Germinal center (tissue), 1 donor: ENCODE measurements at places on chromosomes 2 and 18.
A peak's percentile ranks its signal among the peaks of the same experiment; 100 is the strongest.

DNA sequence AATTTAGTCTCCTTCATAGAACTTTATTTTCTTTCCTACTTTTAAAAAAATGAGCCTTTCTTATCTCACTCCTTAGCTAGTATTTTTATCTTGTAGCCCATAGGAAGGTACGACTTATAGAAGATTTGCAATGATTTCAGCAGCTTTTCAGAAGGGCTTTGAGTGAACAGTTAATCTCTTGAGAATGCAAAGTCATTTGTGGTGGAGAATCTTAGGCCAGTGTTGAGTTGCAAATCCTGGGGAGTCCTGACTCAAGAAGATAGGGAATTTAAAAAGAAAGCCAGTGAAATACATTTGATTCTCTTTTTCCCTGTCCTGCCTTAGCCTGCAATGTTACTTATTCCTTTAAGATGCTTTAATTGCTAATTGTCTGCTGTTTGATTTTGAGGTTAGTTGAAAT, 33.6 kb downstream of the LYPD6 start:
- no peak for DNase-seq

GRCh38 chr2:110768591-110768990, 36.2 kb downstream of the ACOXL start:
- DNase-seq: no peak

GRCh38 chr2:152755029-152755428, 36.6 kb downstream of the ARL6IP6 start:
- DNase-seq: no peak

- DNase-seq: no peak
Measured at GRCh38 chr2:38243186-38243880, 133.7 kb downstream of the ATL2 start.

- no peak for DNase-seq
Measured at GRCh38 chr2:46117379-46117778, 179.8 kb upstream of the EPAS1 start.

- no peak for DNase-seq
Measured at GRCh38 chr2:129062146-129062912, 743.7 kb upstream of the HS6ST1 start.

GRCh38 chr2:232113821-232114220, 152.3 kb downstream of the DIS3L2 start:
- DNase-seq: no peak

DNA sequence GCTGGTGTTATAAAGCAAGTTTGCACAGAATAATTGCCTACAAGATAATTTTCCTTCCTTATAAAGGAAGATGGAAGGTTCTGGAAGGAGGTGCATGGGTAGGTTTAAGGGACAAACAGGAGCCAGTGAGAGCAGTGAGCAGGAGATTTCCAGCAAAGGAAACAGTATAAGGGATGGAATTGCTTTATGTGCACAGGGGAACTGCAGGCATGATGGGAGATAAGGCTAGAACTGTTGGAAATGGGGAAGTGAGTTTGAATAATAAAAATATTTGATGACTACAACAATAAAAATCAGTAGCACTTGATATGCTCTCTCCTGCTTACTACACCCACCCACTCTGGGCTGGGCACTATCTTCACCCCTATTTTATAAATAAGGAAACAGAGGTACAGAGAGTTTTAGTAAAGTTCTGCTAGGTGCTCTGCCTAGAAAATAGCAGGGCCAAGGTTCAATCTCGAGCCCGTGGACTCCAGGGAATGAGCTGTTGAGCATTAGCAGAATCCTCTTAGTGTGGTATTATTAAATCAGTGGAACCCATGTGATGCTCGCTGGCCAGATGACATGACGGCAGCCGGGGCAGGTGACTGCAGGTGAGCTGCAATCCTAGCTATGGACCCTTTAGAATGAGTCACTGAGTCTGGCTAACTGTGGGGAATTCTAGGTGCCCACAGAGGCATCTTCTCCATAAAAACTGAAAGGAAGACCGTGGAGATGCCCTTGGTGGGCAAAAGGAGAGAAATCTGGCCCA, 302.5 kb downstream of the PIEZO2 start:
- no peak for DNase-seq

GRCh38 chr18:3874125-3874524, 424.2 kb downstream of the TGIF1 start:
- DNase-seq: no peak

DNA sequence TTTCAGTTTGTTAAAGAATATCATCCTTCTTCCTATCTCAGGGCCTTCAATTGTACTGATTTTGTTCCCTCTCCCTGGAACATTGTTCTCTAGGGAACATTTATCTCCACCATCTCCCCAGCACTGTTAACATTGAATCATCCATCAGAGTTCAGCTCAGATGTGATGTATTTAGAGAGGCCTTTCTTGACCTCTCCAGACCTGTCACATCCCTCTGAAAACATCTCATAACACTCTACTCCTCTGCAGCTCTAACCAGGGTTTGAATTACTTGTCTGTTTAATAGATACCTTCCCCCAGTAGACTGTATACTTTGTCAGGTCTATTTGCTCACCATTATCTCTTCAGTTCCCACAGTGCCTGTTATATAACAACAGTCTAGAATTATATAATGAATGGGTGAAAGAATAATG, 98.6 kb downstream of the GALNT1 start:
- DNase-seq: no peak

DNA sequence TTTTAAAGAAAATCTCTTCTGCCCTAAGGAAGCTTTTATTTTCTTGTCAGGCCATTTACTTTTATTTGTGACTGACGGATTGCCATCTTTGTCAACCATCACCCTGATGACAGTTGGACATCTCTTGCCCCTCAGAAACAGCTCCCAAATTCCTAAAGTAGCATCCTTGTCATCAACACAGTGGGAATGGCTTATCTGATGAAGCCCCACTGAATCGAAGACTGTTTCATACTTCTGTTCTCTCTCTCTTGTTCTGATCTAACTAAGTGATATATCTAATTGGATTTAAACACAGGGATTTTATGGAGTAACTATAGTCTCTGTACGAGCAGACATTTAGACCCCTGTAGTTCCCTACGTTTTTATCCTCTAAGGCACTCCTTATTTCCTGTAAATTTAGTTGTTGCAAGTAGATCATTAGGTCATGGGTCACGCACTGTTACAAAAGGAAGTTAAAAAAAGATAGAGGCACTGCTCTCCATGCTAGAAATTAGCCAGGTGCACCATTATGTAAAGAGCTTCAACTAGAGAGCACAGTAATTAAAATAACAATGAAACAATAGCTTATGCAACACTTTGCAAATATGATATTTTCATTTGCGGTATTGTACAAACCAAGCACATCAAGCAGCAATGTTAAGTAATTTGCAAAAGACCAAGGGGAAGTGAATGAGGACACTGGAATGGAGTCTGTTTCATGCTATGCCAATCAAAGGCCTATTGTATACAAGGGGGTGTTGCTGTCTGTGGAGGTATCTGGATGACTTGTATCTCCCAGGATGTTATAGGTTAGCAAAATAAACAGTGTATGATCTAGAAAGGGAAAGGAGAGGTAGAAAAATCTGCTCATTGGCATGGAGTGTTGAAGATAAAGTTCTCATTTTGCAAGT, 284.7 kb downstream of the LRRTM1 start:
- no peak for DNase-seq

DNA sequence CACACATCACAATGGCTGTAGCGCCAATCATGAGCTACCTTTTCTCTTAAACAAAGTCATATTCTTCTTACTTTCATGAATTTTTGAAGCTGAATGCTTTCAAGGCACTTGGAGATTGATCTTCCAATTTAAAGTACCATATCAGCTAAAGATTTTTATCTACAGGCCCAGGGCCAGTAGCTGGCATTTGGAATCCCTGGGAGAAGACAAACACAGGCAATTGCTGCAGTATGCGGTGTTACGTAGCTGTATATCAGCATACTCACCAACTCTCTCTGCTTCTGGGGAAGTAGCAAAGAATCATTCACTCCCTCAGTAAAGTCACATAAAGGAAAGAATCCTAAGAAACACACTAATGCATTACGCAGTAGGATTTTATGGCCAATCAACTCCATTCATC, 202.3 kb downstream of the DLGAP1 start:
- DNase-seq: no peak

DNA sequence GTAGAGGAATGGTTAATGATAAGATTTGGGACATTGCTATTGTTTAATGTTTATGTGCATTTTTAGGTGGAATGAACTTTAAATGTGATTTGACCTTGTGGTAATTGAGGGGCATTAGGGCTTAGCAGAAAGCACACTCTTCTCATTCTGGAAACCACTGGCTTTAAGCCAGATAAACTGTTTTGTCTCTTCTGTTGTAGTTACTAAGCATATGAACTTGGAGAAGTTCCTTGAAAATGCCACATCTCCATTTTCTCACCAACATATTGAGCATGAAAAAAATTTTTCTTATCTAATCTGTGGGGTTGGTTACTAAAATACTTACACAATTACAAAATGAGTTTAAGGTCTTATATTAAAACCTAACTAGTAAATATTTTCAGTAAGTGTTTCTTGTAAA, 70.8 kb upstream of the FSHR start:
- DNase-seq: no peak

DNA sequence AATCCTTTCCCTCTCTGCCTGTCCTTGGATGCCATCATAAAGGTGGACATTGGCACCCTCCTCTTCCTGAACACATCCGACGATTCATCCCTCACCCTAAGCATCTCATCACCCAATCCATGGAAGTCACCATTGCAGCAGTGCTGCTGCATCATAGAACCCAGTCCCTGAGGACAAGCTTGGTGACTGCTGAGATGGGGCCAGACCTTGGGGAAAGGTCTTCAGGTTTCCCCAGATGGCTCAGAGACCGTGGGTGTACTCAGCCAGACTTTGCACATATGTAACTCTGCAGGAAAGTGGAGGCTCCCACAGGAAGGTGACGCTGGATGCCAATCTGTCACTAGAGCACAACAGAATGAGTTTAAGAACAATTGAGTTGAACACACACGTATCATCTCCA, 202.2 kb downstream of the SOX11 start:
- DNase-seq: no peak

GRCh38 chr2:212943351-212943750, 208.1 kb downstream of the IKZF2 start:
- DNase-seq: no peak

- no peak for DNase-seq
Measured at GRCh38 chr2:224022486-224022885, 16.6 kb downstream of the SERPINE2 start.

DNA sequence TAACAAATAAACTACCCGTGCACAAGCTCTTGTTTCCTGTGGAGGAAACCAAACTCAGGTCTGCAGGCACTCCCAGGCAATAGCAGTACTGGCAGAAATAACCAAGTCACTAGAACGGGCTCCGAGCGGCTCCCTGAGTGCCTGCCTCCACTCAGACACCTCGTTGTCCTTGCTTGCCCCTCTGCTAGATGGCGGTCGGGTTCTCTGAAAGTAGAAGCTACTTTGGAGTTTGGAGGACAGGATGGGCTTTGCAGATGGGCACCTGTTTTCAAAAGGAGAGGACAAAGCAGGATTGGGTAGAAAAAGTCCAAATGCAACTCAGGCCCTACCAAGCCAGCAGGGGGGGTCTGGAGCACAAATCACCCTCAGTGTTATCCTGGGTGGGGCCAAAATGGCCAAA, 136.4 kb downstream of the LRRC30 start:
- DNase-seq: no peak

DNA sequence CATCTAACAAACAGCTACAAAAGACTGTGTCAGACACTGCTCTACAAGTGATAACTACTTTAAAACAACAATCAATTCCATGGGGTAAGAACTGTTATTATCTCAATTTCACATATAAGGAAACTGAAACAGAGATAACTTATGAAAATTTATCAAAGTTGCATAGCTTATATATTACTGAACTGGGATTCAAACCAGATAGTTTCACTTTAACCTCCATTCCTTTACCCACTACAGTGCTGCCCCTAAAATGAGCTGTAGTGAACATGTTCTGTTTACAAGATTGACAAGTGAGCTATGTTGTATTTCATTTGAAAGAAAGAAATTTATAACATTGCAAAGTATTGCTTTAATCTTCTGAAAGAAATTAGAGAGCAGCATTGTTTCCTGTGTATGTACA, 14.1 kb upstream of the GCG start:
- no peak for DNase-seq

GRCh38 chr18:27778441-27778840, 398.5 kb downstream of the CDH2 start:
- no peak for DNase-seq

DNA sequence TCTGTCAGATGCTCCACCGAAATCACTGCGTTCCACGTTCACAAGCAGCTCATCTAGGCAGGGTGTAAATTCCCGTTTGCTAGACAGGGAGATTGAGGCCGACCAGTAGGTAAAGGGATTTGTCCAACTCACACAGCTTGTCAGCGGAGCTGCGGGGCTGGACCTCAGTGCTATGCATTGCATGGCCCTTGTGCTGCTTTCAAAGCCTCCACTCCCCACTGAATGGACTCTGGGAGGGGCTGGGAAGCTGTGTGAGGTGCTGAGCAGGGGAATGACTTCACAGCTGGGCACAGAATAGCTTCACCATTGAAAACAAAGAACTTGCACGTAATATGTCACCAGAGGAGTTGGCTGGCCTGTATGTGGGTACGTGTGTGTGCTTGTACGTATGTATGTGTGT, 21.4 kb downstream of the CELF4 start:
- no peak for DNase-seq

DNA sequence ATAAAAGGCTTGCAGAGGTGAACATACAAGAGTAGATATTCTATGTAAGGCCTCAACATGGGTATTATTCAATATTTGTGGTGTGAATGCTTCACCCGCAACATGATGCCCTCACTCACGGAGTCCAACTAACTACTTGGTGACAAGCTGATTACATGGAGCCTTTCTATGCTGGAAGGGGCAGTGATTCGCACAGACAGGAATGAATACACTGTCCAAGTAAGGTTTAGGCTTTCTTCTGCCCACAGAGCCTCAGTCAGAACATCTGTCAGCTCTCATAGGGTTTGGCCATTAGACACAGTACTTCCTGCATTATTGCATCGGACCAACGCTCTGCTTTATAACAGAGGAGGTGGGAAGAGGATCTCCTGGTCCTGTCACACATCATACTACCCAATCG, 80.3 kb upstream of the SLC35G4 start:
- no peak for DNase-seq

DNA sequence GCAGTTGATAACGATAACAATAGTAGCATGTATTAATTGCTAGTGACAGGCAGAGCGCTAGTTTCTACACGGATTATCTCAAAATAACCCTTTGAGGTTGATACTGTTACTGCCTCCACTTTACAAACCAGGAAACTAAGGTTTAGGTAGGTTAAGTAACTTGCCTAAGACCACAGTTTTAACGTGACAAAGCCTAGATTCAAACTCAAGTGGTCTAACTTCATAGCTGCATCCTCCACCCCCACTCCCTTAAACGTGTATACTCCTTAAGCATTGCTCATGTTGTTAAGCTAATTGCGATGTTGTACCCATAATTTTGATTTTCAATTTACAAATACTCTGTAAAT, 1.2 kb downstream of the ME2 start:
- DNase-seq: peak; percentile 5
